Ovary (tissue), 10 donors: ENCODE measurements at places on chromosomes 6 and 20.

- H3K27ac ChIP-seq, result no peak overlapping the region
- H3K4me1 ChIP-seq, result no peaks in the 10 kb centered on the region
- H3K36me3 ChIP-seq, result no peaks in the 10 kb centered on the region
Observed at GRCh38 chr6:164502833-164503232, 806.6 kb downstream of the C6orf118 start.

GRCh38 chr20:41287327-41287726, 30.2 kb downstream of the ZHX3 start:
- H3K36me3 ChIP-seq, result no peaks in the 10 kb centered on the region
- no peaks in the 10 kb centered on the region for H3K27me3 ChIP-seq
- H3K4me1 ChIP-seq, result peaks cover 2% of the 10 kb centered on the region
- no peak overlapping the region for H3K27ac ChIP-seq
- no peak overlapping the region for H3K4me3 ChIP-seq

- no peaks in the 10 kb centered on the region for H3K36me3 ChIP-seq
- no peaks in the 10 kb centered on the region for H3K4me1 ChIP-seq
- DNase-seq, result no peak
- H3K27me3 ChIP-seq, result no peaks in the 10 kb centered on the region
- H3K4me3 ChIP-seq, result no peak overlapping the region
- no peak overlapping the region for H3K27ac ChIP-seq
Observed at GRCh38 chr6:52612336-52613054, 35.6 kb upstream of the TRAM2 start.

DNA sequence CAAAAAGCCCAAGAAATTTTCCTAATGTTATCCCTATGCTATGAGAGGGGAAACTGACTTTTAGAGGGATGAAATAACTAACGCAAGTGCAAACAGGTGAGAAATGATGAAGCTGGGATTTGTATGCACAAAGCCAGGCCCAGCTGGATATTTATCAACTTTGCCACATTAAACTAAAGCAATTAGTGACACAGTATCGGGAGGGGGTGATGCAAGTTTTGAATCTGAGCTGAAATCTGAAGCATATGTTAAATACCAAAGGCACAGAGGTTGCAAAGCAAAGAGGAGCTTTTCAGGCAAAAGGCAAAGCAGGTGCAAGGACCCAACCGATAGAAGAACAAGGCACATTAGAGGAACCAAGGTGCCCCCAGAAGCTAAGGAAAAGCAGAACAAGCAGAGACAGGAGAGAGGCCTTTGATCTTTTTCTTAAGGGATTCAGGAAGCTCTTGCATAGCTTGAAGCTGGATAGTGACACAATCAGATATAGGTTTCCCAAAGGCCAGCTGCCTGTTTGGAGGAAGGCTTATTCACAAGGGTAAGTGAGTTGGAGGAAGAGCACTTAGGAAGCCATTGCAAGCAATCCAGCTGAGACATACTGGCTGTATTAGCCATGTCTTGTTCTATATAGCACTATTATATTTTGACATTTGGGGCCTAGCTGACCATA, 207.5 kb downstream of the HIVEP2 start:
- no peaks in the 10 kb centered on the region for H3K36me3 ChIP-seq
- DNase-seq, result no peak
- no peaks in the 10 kb centered on the region for H3K4me1 ChIP-seq
- no peak overlapping the region for H3K4me3 ChIP-seq
- no peak overlapping the region for H3K27ac ChIP-seq

GRCh38 chr6:47665112-47665511, 33.3 kb upstream of the ADGRF4 start:
- no peaks in the 10 kb centered on the region for H3K4me1 ChIP-seq
- no peak overlapping the region for H3K27ac ChIP-seq
- H3K4me3 ChIP-seq, result no peak overlapping the region
- H3K36me3 ChIP-seq, result no peaks in the 10 kb centered on the region
- H3K27me3 ChIP-seq, result no peaks in the 10 kb centered on the region

DNA sequence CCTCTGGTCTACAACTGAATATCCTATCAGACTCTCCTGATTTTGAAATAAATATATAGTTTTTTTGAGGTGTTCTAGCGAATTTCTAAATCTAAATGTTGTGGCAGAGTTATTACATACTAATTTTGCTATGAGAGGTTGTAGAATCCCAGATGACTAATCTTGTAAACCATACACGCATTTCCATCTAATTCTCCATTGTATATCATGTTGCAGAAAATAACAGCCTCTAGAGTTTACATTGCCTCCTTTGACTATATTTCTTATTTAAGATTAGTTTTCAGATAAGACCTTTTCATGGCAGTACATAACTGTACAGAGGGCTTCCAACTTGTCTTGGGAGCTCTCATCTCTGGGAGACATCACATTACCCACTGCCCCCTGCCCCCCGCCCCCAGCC, 22.9 kb downstream of the PTPN1 start:
- H3K4me1 ChIP-seq, result peaks cover 15% of the 10 kb centered on the region
- no peak overlapping the region for H3K27ac ChIP-seq
- H3K36me3 ChIP-seq, result no peaks in the 10 kb centered on the region
- H3K27me3 ChIP-seq, result no peaks in the 10 kb centered on the region
- H3K4me3 ChIP-seq, result no peak overlapping the region

DNA sequence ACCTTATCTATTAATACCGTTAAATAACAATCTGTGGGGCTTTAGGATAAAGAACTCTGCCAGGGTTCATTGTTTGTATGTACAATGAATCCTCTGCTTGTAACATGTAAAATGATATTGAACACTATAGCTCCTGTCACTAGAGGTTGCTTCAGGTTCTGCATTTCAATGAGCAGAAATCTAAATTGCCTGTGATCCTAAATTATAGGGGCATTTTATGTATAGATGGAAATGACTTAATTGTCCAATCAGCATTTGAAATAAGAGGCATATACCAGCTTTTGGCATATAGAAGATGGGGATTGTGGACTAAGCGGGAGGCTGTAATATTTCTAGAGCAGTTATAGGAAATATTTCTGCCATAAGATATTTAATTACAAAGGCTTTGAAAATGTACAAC, 2.0 kb downstream of the NCOA3 start:
- DNase-seq, result no peak
- no peak overlapping the region for H3K4me3 ChIP-seq
- peaks cover 3% of the 10 kb centered on the region for H3K4me1 ChIP-seq
- H3K27ac ChIP-seq, result no peak overlapping the region

DNA sequence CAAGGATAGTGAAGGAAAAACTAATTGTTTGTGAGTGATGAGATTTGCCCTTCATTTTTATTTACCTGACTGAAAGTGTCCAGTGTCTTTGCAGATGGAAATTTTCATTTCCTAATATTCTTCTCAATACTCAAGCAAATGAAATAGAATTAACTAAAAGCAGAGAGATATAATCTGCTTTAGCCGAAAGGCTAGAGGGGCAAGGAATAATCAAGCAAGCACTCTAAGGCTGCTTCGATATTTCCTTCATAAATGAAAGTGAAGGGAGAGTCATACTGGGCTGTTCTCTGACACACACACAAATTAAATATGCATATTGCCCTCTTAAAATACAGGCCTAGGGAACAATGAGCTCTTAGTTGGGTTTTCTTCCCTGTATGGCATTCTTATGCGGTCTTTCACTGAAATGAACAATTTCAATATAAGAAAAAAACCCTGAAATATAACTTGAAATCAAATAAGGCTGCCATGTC, 47.5 kb upstream of the POPDC3 start:
- no peaks in the 10 kb centered on the region for H3K27me3 ChIP-seq
- H3K27ac ChIP-seq, result no peak overlapping the region
- no peaks in the 10 kb centered on the region for H3K4me1 ChIP-seq

DNA sequence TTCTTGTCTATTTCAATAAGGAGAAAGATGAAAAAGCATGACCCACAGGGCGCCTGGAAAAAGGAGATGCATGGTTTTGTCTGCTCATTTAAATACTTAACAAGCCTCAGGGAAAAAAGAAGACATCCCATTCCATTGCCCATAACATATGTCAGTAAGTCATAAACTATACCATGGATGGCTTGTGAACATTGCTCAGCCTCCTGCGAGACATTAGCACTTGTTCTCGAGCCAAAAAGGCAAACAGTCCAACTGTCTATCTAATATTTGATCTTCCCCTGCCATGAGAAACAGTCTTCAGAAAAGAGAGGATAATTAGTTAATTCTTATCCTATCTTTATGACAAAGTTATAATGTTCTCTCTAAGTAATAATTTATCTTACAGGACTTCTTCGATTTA, 527.4 kb downstream of the HACE1 start:
- no peaks in the 10 kb centered on the region for H3K36me3 ChIP-seq
- no peaks in the 10 kb centered on the region for H3K4me1 ChIP-seq
- no peak for DNase-seq
- H3K27me3 ChIP-seq, result no peaks in the 10 kb centered on the region
- no peak overlapping the region for H3K27ac ChIP-seq
- H3K4me3 ChIP-seq, result no peak overlapping the region

GRCh38 chr20:4091490-4092479, 76.4 kb upstream of the RNF24 start:
- no peak overlapping the region for H3K4me3 ChIP-seq
- no peak overlapping the region for H3K27ac ChIP-seq
- no peaks in the 10 kb centered on the region for H3K4me1 ChIP-seq
- no peaks in the 10 kb centered on the region for H3K36me3 ChIP-seq
- peak; percentile 39 for DNase-seq
- H3K27me3 ChIP-seq, result no peaks in the 10 kb centered on the region

DNA sequence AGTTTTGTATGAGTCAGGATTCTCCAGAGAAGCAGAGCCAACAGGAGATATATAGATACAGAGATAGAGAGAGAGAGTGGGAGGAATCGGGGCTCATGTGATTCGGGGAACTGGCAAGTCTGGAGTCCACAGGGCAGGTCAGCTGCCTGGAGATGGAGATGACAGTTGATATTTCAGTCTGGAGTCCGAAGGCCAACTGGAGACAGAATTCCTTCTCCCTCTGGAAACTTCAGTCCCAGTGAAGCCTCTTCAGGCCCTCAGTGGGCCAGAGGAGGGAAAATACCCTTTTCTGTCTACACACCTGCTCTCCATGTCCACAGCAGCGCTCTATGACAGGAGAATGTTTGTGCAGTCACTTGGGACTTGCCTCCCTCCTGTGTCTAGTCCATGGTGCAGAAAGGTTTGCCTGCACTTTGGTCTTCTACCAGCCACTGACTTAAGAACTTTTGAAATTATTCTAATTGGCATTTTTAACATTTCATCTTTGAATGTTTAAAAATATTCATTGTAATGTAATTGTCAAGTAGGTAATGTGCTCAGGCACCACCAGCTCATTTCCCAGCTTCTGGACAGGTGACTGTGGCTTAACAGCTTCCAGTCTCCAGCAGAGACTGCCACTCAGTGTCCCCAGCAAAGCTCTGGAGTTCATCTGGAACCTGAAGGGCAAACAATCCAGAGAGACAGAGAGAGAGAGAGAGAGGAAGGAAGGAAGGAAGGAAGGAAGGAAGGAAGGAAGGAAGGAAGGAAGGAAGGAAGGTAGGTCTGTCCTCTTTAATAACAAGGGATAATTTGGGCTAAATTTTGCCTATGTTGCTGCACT, 43.8 kb upstream of the AFDN start:
- no peaks in the 10 kb centered on the region for H3K27me3 ChIP-seq
- peaks cover 1% of the 10 kb centered on the region for H3K4me1 ChIP-seq
- H3K36me3 ChIP-seq, result no peaks in the 10 kb centered on the region
- no peak overlapping the region for H3K27ac ChIP-seq
- H3K4me3 ChIP-seq, result no peak overlapping the region

DNA sequence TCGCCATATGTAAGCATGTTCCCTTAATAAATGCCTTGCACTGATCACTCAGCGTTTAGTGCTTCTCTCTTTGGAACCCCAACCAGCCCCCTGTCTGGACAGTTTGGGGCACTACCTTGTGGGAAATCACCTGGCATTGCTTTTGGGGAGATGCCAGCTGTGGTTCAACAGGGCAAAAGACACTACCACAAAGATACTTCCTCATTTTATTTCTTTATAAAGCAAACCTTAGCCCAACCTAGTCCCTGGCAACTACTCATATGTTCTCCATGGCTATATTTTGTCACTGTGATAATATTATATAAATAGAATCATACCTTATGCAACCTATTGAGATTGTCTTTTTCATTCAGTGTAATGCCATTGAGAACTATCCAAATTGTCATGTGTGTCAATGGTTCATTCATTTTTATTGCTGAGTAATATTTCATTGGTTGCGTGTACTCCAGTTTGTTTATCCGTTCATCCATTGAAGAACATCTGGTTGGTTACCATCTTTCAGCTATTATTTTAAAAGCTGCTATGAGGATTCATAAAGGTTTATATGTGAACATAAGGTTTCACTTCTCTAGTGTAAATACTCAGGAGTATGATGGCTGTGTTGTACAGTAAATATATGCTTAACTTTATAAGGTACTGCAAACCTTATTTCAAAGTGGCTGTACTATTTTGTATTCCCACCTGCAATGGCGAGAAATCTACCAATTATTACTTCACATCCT, 114.8 kb downstream of the MOXD1 start:
- no peaks in the 10 kb centered on the region for H3K36me3 ChIP-seq
- no peaks in the 10 kb centered on the region for H3K27me3 ChIP-seq
- no peak for DNase-seq
- no peak overlapping the region for H3K4me3 ChIP-seq

DNA sequence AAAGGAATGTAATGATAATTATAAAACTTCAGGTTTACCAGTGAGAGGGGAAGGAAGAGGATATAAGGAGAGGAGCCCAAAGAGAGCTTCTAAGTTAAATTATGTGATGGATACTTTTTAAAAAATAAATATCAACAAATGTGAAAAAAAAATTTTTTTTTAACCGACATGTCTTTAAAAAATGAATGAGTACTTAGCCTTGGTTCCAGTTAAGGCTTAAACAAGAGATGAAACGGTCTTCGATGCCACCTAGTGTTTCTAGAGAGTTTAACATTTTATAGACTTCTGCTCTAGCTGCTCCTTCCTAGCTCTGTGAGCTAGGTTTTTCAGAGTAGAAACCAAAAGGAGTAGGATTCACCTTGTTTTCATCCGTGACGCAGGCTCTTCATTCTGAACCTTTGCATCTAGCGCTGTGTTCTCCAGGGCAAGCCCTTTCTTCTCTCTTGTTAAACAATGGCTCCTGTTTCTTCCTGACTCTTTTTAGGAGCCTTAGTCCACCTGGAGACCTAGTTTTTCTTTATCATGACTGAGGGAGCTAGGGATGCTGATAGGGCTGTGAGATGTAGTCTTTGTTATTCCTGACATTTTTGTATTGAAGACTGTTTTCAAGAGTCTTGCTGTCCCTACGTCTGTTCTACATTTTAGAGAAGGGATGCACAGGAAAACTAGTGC, 42.4 kb upstream of the GNRH2 start:
- no peak overlapping the region for H3K4me3 ChIP-seq
- no peaks in the 10 kb centered on the region for H3K4me1 ChIP-seq
- no peak for DNase-seq
- H3K36me3 ChIP-seq, result no peaks in the 10 kb centered on the region
- H3K27ac ChIP-seq, result no peak overlapping the region

GRCh38 chr6:146896062-146896813, 297.5 kb downstream of the ADGB start:
- no peaks in the 10 kb centered on the region for H3K27me3 ChIP-seq
- no peak for DNase-seq
- no peak overlapping the region for H3K27ac ChIP-seq
- no peaks in the 10 kb centered on the region for H3K4me1 ChIP-seq
- no peaks in the 10 kb centered on the region for H3K36me3 ChIP-seq

GRCh38 chr6:109031416-109031815, 63.2 kb downstream of the SESN1 start:
- no peaks in the 10 kb centered on the region for H3K36me3 ChIP-seq
- H3K4me3 ChIP-seq, result no peak overlapping the region
- peaks cover 2% of the 10 kb centered on the region for H3K4me1 ChIP-seq
- H3K27ac ChIP-seq, result no peak overlapping the region
- DNase-seq, result no peak
- no peaks in the 10 kb centered on the region for H3K27me3 ChIP-seq

- DNase-seq, result no peak
- no peaks in the 10 kb centered on the region for H3K4me1 ChIP-seq
- H3K36me3 ChIP-seq, result no peaks in the 10 kb centered on the region
- no peak overlapping the region for H3K27ac ChIP-seq
Observed at GRCh38 chr20:55582498-55582897, 422.8 kb downstream of the CBLN4 start.
